ENCODE measurements at places on chromosomes 2 and 18. TPM values are rescaled to one million over a fixed set of nuclear protein-coding genes. Genes with fewer than 3 reads are reported as not detected.

DNA sequence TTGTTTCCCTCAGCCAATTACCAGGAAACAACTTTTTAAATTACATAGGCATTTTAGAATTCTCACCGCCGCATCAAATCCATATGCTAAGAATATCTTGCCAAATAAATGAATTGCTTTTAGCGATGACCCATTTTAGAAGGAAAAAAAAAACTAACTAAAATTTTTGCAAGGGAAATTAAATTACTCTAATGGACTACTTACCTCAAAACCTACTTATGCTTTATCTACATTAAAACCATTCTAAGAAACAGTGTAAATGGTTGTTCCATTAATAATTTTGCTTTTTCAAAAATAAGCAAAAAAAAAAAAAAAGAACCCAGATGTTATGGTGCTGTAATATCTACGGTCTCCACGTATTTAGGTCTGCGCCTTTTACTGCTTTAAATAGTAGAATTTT is 73.5 kb upstream of the CCDC150 start:
- no peak for DNase-seq

DNA sequence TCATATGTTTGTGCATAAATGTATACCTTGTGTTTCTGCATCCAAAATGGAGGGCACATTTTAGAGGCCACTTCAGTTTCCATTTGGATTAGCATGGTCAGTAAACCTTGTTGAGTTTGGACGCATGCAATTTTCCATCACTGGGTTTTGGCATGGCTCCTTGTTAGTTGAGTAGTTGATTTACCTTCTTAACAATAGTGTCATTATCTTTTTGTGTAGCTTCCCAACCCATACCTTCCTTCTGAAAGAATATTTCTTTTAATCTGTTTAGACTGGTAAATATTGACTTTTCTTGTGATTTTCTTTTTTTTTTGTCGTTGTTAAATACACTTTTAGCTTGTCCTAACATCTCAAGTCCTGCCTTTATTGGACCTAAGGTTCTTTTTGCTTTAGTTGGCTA is 15.5 kb downstream of the RPIA start:
- DNase-seq, result no peak

DNA sequence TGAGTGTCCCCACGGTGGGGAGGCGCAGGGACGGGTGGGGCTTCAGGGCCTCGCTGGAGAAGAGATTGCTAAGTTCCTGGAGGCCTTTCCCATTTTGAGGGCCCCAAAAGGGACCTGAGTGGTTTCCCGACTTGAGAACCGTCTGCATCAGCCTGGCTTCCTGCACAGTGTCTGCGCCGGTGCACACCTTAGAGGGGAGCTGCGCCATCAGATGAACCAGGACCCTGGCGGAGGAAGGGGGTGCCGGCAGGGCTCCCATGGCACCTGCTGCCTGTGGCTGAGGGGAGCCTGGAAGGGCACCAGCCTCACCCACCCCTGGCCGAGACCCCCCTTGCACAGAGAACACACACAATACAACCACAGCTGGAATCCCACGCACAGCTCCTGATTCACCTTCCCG is 465.1 kb upstream of the MYT1L start:
- no peak for DNase-seq

Gene GAD1
- 18.5 TPM for total RNA-seq

Gene SLC5A7
- total RNA-seq, result not detected

- no peak for DNase-seq
Observed at GRCh38 chr2:65499216-65499615, 66.8 kb upstream of the SPRED2 start.

DNA sequence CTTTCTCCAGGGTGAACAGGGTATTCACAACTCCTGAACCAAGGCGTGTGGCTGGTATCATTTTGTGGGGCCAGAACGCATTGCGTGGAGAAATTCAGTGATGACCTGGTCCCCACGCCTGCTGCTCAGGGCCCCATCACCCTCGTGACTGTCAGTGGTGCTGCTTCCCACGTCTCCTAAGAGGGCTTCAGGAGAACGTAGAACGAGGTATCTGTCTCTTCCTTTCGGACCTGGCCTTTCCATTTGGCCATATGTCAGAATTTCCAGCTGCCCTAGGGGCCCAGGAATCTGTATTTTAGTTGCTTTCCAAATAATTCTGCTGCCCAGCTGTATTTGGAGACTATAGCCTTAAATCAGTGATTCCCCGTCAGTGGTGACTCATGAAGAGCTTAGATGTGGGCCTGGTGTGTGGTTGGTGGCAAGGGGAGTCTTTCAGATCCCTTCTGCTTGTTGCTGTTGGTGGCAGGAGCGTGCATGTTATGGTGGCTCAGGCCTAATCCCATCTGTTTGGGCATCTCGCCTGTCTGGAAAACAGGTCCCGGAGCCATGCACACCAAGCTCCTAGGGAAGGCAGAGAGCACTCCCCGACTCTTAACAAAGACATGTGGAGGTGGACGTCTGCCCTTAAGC is 56.4 kb downstream of the NPAS2 start:
- DNase-seq, result no peak

Gene HOXD4
- total RNA-seq, result 1.2 TPM

Gene GPR155
- total RNA-seq, result 0.53 TPM

Gene ERCC3
- total RNA-seq, result 52.5 TPM

- no peak for DNase-seq
Observed at GRCh38 chr2:113034016-113034415, 18.7 kb downstream of the IL36B start.

Gene NAT8
- not detected for total RNA-seq

GRCh38 chr2:17540093-17540812 is at the start of gene VSNL1:
VSNL1 (plus strand) TSS chr2:17540696; CDS start chr2:17592075, 51,379 bp downstream.
- peak; percentile 90 for DNase-seq

- no peak for DNase-seq
Observed at GRCh38 chr2:239502430-239503186, 101.8 kb upstream of the HDAC4 start.

Gene GALNT14
- not detected for total RNA-seq

DNA sequence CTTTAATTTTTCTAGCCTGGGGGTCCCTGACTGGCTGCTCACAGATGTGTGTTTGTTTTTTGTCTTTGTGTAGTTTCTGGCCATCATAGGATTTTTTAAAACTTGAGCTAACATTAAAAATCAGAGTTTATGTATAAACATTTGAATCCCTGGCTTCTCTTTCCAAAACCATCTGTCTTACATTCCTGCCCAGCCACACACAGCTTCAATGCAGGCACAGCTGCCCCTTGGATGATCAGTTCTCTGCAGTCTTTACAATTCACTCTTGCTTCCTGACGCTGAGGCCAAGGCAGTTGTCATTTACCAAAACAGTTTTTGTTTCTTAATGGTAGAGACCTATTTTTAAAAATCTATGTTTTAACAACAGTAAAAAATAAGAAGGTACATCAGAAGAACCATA is 169.2 kb upstream of the LRRTM1 start:
- DNase-seq, result no peak

DNA sequence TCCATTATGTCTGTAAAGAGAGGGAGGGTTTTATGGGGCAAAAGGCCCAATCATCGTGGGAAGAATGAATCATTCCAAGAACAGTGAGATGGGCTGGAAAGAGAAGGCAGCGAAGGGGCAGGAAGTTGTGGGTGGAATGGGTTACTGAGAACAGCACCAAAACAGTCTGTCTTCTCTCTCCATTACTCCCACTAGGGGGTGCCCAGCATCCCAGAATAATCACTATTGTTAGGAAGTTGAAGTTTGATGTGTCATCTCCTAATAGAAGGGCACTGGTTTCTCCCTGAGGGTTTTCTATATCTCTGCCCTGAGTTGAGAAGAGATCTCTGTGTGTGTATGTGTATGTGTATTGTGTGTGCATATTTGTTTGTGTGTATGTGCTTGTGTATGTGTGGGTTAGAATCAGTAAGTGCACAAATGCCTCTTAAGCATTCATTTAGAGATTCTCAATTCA is 76.6 kb upstream of the MAP4K3 start:
- DNase-seq, result peak; percentile 61

Gene ARHGAP25
- 0.48 TPM for total RNA-seq

GRCh38 chr18:69518989-69519388 is 118.3 kb downstream of the DOK6 start:
- no peak for DNase-seq

Gene PSMA8
- total RNA-seq, result not detected

DNA sequence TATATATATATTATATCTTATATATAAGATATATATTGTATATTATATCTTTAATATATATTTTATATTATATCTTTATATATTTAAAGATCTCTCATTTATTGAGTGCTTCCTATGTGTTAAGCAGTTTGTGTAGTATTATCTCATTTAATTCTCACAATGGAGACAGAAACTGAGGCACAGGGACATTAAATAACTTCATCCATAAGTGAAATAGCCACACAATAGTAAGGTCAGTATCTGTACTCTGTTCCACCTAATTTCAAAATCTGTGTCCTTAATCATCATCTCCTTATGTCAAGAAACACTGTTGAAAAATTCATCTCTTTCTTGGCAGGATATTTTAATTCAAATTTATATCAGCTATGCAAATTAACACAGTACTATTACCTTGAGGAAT is 52.8 kb upstream of the CD302 start:
- DNase-seq, result no peak

GRCh38 chr2:27092696-27093429 is 6.3 kb downstream of the KHK start:
- no peak for DNase-seq

GRCh38 chr18:37389684-37390368 is 175.8 kb downstream of the CELF4 start:
- no peak for DNase-seq

Gene DES
- total RNA-seq, result 0.86 TPM

- no peak for DNase-seq
Observed at GRCh38 chr2:119464981-119465380, 33.3 kb downstream of the TMEM37 start.

Gene NPPC
- total RNA-seq, result not detected

GRCh38 chr2:128259585-128259984 is 59.1 kb downstream of the HS6ST1 start:
- DNase-seq, result no peak

Measured in Caco-2 (cell line).